ENCODE measurements at places on chromosomes 1 and 21.

GRCh38 chr1:17976854-17977253 is 130.7 kb upstream of the IGSF21 start:
- no peak for DNase-seq

- no peak for DNase-seq
Observed at GRCh38 chr1:207181847-207182246, 77.8 kb downstream of the C4BPA start.

DNA sequence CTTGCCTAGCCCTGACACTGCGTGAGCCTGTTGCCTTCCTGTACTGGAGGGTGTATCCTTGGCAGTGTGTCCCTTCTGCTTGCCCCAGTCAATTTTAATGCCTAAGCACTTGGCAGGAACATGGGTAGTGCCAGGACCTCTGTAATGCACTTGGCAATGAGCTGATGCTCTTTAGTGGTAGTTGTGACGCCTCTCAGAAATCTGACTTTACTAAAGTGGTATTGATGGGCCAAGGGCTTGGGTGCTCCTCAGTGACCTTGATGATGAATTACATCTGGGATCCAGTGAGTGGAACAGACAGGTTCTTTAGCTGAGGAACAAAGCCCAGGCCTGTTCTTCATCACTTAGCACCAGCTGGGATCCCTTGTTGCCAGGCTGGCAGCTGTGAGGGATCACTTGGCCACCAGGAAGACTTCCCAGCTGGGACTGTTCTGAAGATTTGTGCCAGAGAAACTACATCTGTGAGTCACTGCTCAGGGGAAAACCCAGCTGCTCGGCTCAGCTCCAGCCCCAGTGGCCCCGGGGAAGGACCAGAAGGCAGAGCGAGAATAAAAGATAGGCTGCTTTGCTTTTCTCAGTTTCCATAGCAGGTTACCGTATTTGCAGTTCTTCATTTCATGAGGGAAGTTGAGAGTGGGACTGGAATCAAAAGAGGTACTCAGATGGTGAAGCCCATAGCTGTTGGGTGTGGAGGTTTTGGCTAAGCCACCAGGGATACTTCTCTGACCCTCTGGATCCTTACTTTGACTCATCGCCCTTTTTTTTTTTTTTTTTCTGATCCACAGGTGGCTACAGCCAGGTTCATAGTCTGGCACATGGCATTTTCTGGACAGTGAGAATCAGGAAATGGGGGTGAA is 28.5 kb upstream of the KCNA2 start:
- DNase-seq: no peak

DNA sequence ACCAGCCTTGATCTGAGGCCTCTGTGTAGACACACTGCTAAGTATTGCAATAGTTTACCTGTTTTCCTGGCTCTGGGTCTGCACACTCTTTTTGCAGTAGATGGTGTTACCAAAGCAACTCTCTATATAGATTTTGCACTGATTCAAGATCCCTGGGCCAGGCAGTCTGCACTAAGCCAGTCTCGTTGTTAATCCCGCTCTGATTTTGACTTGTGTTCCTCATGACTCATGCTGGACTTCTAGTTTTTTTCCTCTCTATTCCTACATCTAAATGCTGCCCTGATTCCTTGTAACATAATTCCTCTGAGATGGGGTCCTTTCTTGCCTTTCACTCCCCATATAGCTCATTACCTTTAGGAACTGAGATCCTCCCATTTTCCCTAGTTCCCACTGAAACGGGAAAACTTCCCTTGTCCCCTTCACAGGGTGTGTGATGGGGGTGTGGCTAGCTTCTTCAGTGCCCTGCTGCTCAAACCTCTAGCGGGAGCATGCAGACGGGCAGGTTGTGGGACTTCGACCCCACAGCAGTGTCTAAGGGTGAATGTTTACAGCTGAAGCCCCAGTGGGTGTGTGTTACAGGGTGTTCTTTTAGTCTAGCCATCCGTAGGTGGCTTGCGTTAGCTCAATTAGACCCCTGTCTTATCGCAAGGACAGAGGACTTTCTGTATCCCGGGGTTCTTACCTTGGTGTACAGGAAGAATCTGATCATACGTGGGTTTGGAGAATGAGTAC is 106.5 kb upstream of the RAB3GAP2 start:
- no peak for DNase-seq

- no peak for DNase-seq
Observed at GRCh38 chr1:241637604-241638003, 2.6 kb downstream of the CHML start.

- no peak for DNase-seq
Observed at GRCh38 chr1:56571448-56571847, 7.9 kb downstream of the PLPP3 start.

DNA sequence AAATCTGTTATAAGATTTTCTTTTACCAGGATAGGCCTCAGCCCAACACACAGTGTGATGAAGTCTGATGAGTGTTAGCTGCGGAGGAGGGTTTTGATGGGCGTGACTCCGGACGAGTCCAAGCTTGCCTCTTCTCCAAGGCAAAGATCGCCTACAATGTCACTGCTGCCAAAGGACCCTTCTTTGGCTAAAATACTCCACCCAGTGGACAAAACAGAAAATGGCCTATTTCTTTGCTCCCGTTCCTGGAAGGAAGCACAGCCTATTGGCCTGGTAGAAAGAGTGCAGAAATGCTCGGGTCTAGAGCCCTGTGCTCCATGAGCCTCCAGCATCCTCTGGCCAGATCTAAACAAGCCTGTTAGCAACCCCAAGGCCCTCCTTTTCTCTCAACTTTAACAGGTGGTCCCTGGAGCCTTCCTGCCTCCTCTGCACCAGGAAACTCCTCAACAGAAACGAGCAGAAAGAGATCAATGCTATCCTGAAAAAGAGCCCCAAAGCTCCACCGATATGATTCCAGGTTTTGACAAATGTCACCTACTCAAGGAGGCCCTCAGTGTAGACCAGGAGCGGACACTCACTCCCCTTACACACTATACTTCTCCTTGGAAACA is 3.4 kb upstream of the CASQ2 start:
- DNase-seq: no peak

- no peak for DNase-seq
Observed at GRCh38 chr1:59564192-59564891, 250.4 kb upstream of the HOOK1 start.

- peak; percentile 70 for DNase-seq
Observed at GRCh38 chr1:1906185-1907097, 8.6 kb upstream of the CALML6 start.

DNA sequence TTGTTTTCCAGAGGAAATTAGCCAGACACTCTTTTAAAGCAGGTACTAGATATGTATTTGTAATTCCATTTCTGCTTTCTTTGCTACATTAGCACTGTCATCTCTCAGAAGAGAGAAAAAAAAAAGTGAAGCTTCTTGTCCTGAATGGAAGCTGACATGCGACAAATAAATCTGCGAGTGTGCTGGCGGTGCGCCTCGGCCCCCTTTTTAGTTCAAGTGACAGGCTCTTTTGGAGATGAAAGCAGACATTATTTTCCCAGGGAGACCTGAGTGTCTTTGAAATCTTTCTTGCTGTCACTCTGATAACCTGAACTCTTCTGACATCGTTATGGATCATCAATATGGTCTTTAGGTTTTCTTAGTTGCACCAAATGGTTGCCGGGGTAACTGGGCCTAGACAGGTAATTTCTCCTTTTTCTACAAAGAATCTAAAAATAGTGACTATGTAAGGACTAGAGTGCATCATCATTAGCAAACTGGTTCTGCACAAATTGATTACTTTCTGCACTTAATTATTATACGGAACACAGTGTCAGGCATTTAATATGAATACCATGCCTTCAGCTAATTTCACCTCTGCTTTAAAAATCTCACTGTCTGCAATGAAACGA is 478.6 kb downstream of the PCP4 start:
- DNase-seq: no peak

Data from omental fat pad (tissue), 4 donors.